ENCODE measurements at places on chromosomes 5 and 9.

- DNase-seq = no peak
Observed at GRCh38 chr5:159057996-159058395, 41.7 kb downstream of the EBF1 start.

- DNase-seq = no peak
Observed at GRCh38 chr5:75062925-75063531, 10.7 kb upstream of the GCNT4 start.

GRCh38 chr9:110028271-110028670 lies 179.7 kb downstream of the C9orf152 start:
- DNase-seq = no peak

DNA sequence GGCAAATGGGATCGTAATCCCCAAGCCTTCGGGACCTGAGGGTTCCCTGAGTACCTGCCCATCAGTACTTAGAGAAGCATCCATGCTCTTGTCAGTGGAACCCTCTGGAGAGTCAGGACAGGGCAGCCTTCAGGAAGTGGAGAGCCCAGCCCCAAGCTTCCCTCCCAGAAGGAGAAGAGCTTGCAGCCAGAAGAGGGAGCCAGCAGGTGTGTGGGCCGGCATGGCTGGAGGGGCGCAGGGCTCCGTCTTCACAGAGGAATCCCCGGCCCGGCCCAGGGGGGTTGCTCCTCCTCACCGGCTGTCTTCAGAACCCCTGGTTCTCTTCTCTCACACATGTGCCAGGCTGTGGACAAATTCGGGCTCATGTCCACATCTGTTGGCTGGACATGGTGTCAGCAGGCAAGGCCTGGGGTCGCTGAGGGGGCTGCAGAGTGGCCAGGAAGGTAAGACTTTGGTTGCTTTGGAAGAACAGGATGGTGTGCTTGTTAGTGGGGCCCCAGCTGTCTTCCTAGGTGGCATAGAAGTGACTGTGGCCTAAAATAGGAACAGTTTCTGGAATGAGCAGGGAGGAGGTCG lies 58.9 kb upstream of the RXRA start:
- DNase-seq = peak; percentile 6

DNA sequence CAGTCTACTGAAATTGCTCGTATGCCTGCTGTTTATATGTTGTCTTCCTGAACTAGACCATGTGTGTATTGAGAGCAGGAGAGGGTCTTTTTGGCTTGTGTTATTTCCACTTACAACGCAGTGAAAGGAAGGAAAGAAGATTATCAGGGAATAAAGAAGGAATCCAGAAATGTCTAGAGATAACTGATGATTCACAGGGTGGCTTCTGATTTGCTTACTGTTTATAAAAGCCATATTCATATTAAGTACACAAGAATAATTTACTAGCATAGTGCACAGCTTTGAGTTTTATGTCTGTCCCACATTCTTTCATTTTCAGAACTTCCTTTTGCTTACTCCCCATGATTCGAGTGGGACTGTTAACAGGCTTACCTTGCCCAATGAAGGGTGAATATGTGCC lies 72.1 kb downstream of the PRLR start:
- no peak for DNase-seq

DNA sequence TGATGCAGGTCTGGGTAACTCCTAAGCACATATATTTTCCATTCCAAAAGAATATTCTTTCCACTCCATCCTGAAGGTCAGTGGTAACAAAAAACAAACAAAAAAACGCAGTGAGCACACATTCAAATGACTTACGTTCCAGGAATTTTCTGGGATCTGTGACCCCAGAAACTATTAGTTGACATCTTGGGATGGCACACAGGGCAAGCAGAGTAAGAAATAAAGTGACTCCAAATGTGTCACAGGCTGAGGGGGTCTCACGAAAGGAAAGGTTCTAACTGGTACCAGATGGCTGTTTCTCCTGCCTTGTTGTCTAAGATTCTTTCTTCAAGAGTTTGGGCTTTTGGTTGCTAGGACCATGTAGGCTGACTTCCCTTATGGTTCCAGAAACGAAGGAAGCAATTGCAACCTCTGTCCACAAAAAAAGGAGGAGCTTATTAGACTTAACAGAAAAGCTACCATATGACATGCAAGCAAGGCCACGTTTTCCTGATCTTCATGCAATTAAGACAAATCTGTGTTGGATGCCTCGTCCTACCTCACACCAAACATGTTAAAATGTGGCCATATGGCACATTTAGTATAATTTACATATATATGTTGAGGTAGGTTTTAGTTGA lies 32.7 kb downstream of the PTGS1 start:
- peak; percentile 90 for DNase-seq

GRCh38 chr9:70556771-70557170 lies 142.3 kb upstream of the KLF9 start:
- DNase-seq = peak; percentile 55

GRCh38 chr5:14267166-14267838 lies 124.2 kb downstream of the TRIO start:
- DNase-seq = peak; percentile 69

DNA sequence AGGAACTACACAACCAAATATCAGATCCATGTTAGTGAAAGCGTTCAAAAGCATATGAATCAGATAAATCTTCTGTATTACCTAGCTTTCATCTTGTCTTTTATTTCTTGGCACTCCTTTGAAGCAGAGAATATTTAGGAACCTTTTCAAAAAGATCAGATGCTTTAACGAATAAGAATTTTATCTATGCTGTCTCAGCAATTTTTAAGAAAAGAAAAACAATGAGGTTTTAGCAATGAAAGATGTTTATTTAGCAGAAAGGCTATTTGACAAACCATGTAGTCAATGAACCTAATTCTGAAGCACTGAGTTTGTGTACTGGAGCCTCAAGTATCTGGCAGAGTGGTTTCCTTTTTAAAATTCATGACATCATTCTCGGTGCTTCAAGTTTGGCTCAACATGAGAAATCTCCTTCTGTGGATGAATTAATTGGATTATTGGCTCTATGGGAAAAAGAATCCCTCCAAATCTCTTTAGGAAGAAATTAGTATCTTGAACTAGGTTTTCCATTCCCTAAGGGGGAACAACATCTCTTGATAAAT lies 534.7 kb downstream of the CAAP1 start:
- DNase-seq = no peak

GRCh38 chr9:37820142-37820541 lies 19.5 kb downstream of the DCAF10 start:
- DNase-seq = no peak

DNA sequence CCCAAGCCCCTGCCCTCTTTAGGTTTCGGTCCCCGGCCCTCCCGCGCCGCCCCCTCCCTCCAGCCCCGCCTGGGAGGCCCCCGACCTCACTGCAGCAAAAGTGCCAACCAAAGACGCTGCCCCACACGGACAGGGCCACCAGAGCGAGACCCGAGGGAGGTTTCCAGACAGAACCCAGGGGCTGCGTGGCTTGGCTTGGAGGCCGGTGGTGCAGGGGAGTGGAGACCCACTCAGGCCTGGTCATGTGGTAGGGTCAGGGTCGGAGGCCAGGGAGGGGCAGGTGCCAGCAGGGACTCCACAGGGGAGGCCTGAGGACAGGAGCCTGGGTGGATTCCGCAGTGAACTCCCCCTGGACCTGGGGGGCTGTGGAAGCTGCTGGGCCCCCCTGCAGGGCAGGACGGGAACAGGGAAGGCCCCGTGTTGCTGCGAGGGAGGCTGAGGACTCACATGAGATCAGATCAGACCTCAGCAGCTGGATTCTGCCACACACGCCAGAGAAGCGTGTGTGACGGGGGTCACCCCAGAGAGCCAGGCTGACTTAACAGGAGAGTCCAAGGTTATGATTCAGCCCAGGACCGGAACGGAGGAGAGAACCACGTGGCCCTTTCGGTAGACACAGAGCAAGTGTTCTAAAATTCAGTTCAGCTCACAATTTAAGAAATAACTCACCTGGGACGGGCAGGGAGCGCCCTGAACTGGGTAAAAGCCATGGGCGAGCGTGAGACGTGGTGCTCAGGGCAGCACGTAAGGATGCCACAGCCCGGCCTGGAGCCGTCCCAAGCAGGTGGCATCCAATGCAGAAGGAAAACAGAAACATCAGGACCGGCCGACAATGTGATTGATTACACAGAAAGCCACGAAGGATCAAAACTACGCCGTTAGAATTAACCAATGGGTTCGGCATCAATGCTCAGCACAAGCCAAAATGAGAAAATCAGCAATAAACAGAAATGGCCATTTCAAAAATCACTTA lies 38.9 kb downstream of the EXD3 start:
- no peak for DNase-seq

- DNase-seq = peak; percentile 87
Observed at GRCh38 chr9:127723444-127723843, 7.6 kb downstream of the TTC16 start.

DNA sequence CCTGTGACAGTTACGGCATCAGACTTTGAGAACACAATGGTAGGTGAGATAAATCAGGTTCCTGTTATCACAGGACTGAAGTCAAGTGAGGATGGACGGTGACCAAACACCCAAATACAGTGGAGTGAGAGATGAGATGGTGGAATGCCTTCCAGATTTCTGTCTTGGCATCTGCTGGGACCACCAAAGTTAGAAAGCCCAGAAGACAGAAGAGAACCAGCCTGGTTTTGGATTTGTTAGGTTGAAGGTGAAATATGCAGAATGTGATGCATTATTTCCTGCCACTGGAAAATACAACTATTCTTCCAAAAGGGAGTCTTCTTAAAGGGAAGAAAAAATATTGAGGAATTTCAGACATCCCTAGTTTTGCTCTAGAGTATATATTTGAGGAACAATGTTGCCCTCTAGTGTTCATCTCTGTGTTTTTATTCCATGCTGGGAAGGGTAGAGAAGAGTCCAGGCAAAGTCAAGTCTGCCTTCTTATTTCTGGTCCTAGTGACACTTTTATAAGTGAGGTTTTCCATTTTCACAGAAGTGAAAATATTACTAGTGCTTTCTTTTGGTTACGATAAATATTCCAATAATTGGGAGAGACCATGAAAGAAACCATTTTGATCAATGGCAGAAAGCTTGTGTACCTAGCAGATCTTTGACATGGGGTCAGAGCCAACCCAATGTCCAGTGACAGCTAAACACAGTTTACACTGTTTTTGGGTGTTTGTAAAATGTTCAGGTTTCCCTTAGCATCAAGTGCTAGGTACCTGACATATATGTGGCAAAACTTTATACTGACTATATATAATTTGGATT lies 142.3 kb upstream of the ANKH start:
- peak; percentile 77 for DNase-seq

DNA sequence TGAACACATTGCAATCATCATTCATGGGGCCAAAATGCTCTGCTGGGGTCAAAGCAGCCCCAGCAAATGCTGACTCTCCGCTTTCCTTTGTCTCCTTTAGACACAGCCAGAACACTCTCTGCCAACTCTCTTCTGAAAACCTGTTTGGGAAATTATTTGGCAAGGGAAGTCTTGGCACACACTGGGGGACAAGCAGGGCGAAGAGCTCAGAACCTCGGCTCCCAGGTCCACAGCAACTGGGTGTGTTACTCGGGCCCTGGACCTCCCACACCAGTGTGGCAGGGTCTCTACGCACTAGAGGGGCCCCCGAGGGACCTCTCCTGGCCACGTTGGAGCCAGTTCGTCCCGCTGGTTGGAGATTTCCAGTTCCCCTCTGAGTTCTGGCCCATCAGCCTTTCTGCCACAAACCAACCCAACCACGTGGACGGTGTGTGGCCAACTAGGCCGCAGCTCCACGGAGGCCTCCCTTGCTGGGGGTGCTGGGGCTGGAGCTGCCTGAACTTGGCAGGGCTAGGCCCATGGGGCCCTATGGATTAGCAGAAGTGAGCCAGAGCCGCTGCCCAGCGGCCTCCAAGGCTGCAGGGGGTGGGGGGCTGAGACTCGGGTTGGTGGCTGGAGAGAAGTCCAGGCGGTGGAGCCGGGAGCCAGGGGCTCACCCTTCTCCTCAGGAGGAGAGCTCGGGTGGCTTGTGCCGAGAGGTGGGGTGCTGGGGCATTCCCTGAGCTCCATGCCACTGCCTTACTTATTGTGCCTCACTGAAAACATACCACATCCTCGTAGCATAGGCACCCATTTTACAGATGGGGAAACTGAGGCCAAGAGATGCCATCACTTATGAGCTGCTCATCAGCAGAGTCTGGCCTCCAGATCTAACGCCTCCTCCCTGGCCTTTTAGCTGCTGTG lies 46.8 kb upstream of the RNU6ATAC start:
- DNase-seq = no peak

GRCh38 chr5:132233081-132233480 lies 5.4 kb upstream of the P4HA2 start:
- no peak for DNase-seq

Measured in EH (cell line).